ENCODE measurements at places on chromosomes 4 and X.
A peak's percentile ranks its signal among the peaks of the same experiment; 100 is the strongest.

DNA sequence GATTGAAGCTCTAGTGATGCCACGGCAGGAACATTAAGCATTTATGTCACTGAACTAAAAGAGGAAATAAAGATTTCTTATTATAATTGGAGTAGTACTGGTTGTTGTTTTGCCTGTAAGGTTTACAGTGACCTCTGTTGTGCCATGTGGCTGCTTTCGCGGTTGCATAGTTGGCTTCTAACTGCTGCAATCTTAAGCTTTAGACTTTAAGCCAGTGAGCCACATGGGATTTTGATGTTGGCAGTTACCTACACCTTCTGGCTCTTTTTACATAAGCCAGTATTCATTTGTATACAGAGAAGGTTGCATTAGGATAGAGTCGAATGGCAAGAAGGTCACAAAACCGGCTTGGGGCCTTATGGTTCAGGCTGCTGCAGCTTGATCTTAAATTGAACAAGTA, 1311.6 kb downstream of the RAPGEF2 start:
- no peak for DNase-seq

DNA sequence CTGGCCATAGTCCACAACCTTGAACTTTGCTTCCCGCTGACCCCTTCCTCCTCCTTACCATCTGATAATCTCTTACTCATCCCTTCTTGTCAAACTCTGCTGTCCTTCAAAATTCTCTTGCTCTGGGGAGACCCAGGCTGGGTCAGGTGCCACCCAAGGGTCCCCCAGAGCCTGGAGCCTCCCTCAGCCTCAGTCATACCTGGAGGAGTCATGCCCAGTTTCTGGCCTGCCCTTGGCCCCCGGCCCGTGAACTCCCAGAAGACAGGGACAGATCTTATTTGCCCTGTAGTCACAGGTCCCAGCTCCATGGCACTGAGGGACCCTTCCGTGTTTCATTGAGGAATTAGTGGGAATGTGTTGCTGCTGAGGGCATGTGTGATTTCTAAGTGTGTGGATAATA, 4.7 kb upstream of the GPR78 start:
- DNase-seq = no peak

GRCh38 chr4:23952258-23952657, 62.4 kb upstream of the PPARGC1A start:
- no peak for DNase-seq

- DNase-seq = no peak
Observed at GRCh38 chrX:47743504-47743903, 84.5 kb upstream of the UXT start.

DNA sequence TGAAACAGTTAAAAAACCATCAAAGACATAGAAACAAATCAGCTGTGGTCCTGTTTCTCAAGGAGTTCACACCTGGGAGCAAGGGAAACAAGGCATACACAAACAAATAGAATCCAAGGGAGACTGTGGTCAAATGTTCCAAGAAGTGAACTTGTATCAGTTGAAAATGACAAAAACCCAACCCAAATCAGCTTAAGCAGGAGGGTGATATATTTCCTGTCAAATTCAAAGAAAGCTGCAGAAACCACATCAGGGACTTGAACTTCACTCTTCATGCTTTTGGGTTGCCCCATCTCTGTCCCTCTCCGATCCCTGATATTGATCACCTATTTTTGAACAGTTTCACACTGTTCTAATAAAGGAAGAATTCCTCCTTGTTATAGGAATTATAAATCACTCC, 148.6 kb upstream of the FMR1 start:
- DNase-seq = no peak

GRCh38 chr4:185441479-185441878, 15.7 kb upstream of the UFSP2 start:
- no peak for DNase-seq

DNA sequence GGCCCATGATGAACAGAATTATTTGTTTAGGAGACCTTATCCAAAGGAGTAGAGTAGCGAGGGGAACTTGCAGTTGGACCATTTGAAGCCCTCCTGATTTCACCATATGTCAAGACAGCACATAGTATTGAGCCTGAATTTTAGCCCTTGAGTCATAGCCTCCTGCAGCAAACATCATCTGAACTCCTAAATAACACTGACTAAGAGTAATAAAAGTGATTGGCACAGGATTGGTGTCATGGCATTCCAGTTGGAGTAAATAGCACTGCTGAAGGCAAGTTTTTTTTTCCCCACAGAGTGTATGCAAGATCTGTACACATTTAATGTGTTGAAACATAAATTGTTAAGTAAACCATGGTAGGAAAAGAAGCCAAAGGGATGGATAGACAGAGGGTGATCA, 89.0 kb downstream of the COMMD8 start:
- no peak for DNase-seq

- no peak for DNase-seq
Observed at GRCh38 chr4:38320343-38320695, 343.7 kb upstream of the KLF3 start.

GRCh38 chr4:14800977-14801376, 201.3 kb upstream of the CPEB2 start:
- DNase-seq = no peak

DNA sequence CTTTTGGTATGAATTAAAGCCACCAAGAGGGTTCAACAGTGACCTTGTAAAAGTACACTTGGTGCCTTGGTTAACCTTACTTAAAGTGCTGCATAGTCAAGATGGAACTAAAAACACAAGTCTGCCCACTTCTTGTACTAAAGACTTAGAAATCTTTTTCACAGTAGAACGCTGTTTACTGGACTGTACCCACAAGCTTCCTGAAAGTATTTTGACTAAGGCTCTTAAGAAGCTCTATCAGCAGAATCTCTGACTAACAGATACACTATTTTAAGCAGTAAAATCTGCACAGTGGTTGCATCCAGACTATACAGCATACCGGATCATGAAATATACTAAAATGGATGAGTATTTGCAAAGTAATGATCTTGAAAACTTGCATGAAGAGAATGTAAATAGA, 7.2 kb downstream of the RAB28 start:
- no peak for DNase-seq

DNA sequence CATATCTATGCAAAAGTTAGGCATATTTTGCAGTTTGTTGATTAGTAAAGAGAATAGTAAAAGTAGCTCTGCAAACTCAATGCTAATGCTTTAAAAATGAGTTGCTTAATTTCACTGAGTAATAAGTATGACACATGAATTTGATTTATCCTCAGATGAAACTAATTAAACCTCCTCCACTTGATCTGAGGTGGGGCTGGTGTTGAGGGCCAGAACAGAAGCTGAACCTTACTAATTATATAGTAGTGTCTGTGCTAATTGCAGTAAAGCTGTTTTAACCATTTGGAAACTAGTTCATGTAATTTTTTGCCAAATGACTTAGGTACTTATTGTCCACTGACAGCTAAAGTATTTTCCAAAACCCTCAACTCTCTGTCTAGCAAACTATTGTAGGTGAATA, 7.7 kb upstream of the PGAM4 start:
- no peak for DNase-seq

DNA sequence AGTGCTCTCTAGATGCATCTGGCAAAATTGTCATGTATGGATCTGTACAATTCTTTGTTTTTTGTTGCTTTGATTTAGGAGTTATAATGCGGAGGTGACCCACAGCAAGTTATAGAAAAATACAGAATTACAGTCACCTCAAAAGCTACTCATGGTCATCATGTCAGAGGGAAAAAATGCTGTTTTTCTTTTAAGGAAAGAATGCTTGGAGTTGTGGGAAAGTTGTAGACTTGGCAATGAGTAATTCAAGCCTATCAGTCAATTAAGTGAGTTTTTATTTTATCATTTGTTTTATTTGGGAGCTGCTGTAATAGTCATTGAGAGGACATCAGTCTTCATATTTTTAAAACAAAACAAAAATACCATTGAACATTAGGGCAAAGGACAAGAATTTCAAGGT, 16.4 kb downstream of the FHL1 start:
- DNase-seq = no peak

DNA sequence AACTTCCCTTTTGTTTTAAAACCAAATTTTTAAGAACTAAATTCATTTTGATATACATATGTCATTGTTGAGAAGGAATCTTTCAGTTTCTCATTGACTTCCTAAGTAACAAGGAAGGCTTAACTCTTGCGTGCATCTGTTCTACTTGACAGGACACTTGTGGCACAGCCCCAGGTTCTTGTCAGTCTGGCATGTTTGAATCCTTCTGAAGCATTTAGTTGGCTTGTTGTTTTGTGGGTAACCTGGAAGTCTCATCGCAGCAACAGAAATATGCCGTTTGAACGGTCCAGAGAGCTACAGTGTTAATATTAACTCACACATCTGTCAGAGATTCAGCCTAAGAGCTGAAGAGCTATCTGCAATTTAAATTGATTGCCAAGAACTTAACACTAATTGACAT, 76.0 kb downstream of the GLRA3 start:
- DNase-seq = no peak

- no peak for DNase-seq
Observed at GRCh38 chrX:148229801-148230303, 248.7 kb downstream of the FMR1NB start.

GRCh38 chrX:55716937-55717336, 612 bp upstream of the RRAGB start:
- no peak for DNase-seq

DNA sequence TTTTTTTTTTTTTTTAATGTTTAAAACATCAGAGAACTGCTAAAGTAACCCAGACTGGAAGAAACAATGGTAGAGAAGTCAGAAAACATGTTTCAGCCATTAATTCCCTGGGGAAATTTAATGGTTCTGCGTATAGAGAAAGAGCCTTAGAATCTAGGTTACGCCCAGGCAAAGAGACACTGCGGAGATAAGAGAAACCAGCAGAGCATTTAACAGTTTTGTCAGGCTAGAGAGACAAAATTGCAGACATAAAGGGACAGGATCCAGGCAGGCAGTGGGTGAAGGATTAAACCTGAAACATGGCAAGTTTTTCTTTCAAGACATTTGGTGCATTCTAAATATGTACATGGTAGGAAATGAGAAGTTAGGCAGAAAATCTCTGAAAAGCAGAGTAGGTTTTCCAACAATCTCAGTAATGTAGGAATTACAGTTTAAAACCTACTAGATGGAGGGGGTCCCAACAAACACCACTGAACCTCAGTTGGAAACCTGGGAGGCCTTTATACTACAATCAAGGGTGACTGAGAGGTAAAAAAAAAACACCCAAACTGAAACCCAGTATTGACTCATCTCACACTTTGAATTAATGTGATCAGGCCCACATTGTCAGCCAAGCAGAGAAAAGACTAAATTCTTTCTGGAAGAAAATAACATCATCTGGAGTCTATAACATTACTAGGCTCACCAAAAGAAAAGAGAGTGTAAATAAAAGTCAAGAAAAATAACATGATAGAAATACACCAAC, 254.2 kb upstream of the NWD2 start:
- DNase-seq = no peak

DNA sequence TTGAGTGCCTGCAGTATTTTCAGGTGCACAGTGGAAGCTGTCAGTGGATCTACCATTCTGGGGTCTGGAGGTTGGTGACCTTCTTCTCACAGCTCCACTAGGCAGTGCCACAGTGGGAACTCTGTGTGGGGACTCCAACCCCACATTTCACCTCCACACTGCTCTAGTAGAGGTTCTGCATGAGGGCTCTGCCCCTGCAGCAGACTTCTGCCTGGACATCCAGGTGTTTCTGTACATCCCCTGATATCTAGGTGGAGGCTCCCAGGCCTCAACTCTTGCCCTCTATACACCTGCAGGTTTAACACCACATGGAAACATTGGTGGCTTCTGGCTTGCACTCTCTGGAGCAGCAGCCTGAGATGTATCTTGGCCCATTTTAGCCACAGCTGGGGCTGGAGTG, 17.0 kb upstream of the NELFA start:
- DNase-seq = no peak

DNA sequence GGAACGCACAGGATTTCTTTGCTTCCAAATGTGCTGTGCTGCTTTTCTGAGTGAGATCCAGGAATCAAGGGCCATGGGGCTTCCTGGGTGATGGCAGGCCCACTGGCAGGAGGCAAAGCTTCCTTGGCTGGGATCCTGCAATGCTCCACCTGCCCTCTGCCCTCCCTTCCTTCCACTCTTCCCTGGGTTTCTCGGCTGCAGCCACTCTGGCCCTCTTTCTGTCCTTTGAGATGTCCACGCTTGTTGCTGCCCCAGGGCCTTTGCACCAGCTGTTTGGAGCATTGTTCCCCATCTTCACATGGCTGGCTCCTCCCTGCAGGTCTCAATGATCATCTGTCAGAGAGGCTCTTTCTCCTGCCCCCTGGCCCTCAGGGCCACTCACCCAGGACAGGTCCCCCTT, 78.9 kb downstream of the PSAPL1 start:
- DNase-seq = no peak

GRCh38 chr4:107996949-107997788, 7.5 kb downstream of the HADH start:
- DNase-seq = no peak

GRCh38 chrX:1451661-1452515, 821 bp downstream of the ASMTL start:
- no peak for DNase-seq

- no peak for DNase-seq
Observed at GRCh38 chr4:156442912-156443311, 489.2 kb upstream of the CTSO start.

DNA sequence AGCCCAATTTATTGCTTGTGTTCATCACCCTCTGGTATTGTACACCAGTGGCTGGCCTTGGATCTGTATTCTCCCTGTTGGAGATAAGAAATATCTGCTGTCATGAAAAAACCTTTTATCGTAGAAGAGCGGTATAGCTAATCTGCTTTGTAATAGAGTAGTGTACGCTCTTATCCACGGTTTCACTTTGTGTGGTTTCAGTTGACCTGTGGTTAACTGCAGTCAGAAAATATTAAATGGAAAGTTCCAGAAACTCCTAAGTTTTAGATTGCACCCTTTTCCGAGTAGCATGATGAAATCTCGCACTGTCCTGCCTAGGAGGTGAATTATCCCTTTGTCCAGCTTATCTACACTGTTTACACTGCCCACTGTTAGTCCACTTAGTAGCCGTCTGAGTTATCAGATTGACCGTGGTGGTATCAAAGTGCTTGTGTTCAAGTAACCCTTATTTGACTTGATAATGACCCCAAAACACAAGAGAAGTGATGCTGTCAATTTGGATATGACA, 42.4 kb downstream of the KDM6A start:
- no peak for DNase-seq

DNA sequence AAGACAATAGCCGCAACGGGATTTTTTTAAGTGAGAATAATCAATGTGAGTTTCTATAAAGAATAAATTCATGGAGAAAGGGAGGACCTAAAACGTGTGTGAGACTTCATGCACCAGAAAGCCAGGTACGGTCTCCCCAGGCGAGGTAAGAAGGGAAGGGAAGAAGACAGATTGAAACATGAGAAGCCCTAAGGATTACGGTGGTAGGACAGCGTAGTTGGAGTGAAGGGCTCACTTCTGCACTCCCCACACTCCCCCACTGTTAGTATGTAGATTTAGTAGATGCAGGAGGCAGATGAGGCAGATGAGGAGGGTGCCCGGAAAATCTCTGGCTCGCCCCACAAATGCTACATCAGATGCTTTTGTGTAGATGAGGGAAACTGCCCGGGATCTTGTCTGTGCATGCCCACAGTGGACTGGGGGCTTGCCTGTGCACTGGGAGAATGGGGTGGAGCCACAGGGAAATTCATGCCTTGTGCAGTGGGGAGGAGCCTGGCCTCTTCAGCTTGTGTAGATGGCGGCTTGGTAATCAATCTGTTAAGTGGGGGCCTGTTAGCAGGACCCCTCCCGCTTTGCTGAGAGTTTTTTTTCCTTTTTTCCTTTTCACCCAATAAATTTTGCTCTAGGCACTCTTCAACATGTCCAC, 1544.5 kb upstream of the TENM3 start:
- DNase-seq = no peak

GRCh38 chr4:38034986-38035882, 75.0 kb downstream of the PTTG2 start:
- peak; percentile 5 for DNase-seq

All from NCI-H187 (cell line).